ENCODE measurements at places on chromosomes 12 and 14.
A peak's percentile ranks its signal among the peaks of the same experiment; 100 is the strongest.

GRCh38 chr12:57063991-57064685 lies 14.2 kb upstream of the MYO1A start:
- no peak for DNase-seq

DNA sequence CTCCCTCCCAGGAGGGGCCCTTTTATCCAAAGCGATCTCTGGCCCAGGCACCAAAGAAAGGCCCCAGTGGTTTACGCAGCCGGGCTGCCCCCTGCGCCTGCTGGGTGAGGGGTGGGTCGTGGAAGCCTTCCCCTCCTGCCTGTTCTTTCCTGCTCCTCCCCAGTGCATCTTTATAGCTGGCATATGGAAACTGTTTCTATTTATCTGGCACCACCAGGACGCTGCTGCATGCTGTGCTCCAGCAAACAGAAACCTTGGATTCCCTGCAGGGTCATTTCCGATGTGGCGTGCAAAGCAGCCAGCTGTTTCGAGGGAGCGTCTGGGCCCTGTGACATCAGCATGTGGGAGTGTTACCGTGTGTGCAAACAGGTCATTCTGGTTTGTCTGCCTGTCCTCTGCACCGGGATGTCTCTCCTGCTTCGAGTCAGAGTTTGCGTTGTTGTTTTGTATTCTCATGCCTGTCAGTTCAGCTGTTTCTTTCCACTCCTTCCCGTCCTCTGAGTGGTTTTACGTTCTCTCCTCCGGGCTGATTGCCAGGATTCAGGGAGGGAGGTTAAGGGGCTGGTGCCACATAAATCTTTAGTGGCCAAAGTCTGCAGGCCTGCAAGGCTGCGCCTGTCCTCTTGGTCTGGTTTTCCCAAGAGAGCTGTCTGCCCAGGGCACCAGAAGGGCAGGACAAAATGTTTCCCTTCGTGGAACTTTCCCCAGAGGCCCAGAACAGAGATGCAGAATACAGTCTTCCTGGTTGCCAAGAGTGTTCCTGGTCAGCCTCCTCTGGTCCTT lies 24.6 kb downstream of the TPCN1 start:
- DNase-seq: peak; percentile 92

DNA sequence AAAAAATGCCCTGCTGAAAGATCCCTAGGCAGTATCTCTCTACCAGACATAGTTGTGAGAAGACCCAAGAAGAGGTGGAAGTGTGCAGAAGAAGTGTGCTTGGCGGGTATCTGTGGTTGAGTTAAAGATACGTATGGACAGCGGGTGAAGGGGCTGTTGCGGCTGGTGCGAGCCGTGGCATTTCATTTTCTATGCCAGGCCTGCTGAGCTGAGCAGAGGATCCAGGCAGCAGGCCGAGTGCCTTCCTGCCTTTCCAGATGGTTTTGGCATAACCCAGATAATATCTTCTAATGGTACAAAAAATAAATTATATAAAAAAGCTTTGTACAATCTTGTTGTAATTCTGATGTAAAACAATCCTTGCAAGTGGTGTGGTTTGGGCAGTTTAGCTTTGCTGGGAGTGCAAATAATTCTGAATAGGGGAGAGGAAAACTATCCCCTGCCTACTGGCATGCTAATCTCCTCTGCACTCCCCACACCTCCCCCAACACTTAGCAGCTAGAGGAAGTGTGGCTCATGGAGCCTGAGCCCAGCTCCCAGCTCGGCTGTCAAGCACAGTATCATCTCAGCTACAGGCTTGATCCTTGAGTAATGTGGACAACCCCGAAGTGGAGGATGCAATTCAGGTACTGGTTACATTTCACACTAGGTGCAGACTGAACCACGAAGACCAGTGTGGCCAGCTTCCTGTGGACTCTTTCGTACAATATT lies 168.9 kb downstream of the VRK1 start:
- DNase-seq: no peak

DNA sequence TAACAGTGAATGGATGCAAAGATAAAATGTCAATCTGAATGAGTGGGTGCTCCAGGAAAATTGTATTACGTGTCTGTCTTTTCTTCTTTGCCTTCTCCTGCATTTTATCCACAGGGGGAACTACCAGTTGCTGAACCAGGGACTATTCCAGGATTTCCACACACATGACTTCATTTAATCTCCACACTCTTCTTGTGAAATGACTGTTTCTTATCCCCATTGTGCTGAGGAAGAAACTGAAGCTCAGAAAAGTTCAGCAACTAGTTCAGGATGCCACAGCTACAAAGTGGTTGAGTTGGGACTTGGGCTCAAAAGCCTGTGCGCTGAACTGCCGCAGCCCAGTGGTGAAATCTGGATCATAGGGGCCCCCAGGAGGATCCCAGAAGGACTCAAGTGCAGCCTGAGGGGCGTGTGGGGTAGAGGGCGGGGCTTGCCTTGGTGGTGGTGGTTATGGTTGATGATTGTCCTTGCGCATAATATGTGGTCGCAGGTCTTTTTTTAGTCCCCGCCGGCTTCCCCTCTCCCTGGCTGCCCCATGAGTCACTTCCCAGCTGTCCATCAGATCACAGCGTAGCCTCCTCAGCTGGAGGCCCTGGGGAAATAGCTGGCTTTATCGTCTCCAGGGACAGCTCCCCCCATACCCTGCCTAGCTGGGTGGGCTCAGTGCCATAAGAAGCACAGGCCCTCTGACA lies 235.2 kb upstream of the CRY1 start:
- DNase-seq: peak; percentile 29

- DNase-seq: no peak
These were observed 88.4 kb downstream of the GRIP1 start for GRCh38 chr12:66590275-66590985.

DNA sequence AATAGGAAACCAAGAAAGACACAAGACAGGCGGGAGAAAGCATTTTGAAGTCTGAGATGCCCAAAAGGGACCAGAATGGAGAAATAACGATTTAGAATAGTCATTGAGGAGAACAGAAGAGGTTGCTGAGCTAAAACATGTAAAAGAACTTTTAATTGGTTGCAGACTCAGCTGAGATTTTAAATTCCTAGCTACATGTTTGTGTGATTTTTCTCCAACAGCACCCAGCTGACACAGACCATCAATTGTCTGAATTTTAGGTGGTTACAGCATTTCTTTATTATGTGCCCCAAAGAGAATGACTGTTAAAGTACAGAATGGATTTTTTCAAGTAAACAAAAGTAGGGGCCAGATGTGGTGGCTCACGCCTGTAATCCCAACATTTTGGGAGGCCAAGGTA lies 50.3 kb downstream of the BAZ1A start:
- DNase-seq: no peak

DNA sequence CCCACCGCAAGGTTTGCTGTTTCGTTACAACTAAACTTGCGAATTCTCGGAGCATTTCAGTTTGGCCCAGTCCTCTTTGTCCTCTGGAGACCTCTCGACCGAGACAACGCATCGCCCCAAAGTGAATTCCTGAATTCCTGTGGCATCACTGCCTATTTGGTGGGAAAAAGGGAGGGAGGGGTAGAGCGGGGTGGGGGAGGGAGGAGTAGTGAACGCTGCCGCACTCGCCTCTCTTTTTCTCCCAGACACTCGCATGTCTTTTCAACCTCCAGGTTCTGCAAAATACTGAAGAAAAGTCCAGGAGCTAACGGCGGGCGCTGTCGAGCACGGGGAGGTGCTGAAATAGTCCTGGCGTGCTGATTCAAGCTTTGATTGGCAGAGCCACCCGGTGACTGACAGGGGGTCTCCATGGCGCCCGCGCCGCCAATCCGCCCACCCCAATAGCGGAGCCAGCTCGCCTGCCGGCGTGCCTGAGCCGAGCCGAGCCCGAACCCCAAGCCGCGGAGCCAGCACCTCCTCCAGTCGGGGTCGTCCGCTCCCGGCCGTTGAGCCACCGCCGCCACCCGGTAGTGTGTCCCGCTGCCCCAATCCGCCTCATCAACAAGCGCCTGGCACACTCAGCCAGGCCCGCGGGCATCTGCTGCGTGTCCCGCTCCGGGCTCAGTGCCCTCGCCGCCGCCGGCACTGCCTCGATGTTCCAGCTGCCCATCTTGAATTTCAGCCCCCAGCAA lies at the start of gene SIX6:
SIX6 (plus strand) TSS at position 440 of the 731 bp plus-strand sequence; CDS start at position 693, 253 bp downstream.
- no peak for DNase-seq

Data from cardiac fibroblast (primary cell).